ENCODE measurements at places on chromosomes 3 and 15. TPM values are rescaled to one million over a fixed set of nuclear protein-coding genes. Genes with fewer than 3 reads are reported as not detected.

GRCh38 chr3:31614162-31614921 lies 81.6 kb downstream of the STT3B start:
- no peak for DNase-seq

- DNase-seq, result no peak
Measured at GRCh38 chr15:79918278-79918677, 21.5 kb upstream of the MTHFS start.

Gene SLC9C1
- 1.4 TPM for total RNA-seq

Gene NR1I2
- total RNA-seq, result not detected

All from posterior vena cava (tissue), 2 donors.